ENCODE measurements at places on chromosomes 16 and 17. TPM values are rescaled to one million over a fixed set of nuclear protein-coding genes. Genes with fewer than 3 reads are reported as not detected.

GRCh38 chr17:59542960-59543635 lies 22.3 kb upstream of the DHX40 start:
- H3K36me3 ChIP-seq: peaks cover 2% of the 10 kb centered on the region
- H3K27me3 ChIP-seq: peaks cover 30% of the 10 kb centered on the region
- no peak overlapping the region for H3K4me3 ChIP-seq
- no peak overlapping the region for H3K27ac ChIP-seq
- peaks cover 4% of the 10 kb centered on the region for H3K4me1 ChIP-seq

DNA sequence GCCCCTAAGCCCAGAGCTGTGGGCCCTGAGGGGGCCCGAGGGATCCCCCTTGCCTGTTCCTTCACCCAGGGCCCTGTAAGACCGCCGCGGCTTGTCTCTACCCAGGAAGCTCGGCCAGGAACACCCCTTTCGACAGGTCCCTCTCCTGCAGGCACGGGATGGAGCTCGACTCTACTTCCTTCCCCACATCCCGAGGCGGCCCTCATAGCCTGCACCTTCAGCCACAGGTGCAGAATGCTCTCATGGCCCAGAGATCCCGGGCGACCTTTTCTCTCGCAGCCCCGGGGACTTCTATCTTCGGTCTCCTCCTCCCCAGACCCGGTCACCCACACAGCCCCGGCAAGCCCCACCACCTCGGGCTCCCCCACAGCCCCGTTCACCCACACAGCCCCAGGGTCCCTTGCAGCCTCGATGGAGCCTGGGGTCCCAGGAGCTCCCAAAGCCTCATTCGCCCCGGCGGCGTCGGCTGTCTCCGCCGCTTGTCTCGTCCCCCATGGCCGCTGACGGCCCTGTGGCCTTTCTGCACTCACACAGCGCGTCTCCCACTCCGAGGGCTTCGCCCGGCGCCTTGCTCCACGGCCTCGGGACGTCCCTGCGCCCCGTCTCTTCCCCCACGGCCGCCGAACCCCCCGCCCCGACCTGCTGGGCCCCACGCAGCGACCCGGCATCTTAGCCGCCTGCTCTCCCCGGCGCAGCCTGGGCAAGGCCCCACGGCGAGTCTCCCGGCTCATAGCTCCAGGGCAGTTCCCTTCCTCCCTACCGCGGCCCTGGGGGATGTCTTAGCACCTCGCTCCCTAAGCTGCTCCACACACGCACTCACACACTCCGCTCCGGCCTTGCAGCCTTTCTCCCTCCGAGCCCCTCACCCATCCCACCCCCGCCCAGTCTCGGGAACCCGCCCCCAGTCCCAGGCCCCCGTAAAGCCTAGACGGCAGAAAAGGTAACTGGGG lies 650 bp downstream of the KIAA0753 start:
- H3K4me1 ChIP-seq: peaks cover 35% of the 10 kb centered on the region
- DNase-seq: no peak
- H3K36me3 ChIP-seq: peaks cover 4% of the 10 kb centered on the region
- peak overlapping the region; percentile 82 for H3K4me3 ChIP-seq

DNA sequence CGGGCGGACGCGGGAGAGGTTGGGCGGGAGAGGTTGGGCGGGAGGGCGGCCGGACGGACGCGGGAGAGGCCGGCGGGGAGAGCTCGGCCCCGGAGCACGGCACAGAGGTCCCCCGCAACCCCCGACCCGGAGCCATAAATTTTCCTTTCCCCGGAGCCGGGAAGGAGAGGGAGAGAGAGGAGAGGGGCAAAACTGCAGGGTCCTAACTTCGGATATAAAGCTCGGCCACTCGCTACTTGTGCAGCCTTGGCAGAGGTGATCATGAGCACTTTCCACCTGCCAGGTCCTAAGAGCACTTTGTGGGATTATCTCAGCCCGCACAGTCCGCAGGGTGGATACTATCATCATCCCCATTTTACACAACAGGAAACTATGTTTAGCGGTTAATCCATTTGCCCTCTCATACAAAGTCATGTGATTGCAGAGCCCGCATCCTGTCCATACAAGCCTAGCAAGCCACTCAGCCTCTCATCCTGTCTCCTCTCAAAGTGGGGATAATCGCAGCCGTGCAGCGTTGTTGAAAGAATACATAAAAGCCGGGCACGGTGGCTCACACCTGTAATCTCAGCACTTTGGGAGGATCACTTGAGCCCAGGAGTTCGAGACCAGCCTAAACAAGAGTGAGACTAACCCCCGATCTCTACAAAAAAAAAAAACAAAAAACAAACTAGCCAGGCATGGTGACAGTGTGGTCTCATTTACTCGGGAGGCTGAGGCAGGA lies 780 bp upstream of the DCAKD start:
- H3K27me3 ChIP-seq: no peaks in the 10 kb centered on the region
- H3K4me1 ChIP-seq: peaks cover 22% of the 10 kb centered on the region
- peak overlapping the region; percentile 64 for H3K4me3 ChIP-seq
- peak; percentile 52 for DNase-seq
- H3K27ac ChIP-seq: peak overlapping the region; percentile 78
- no peaks in the 10 kb centered on the region for H3K36me3 ChIP-seq

DNA sequence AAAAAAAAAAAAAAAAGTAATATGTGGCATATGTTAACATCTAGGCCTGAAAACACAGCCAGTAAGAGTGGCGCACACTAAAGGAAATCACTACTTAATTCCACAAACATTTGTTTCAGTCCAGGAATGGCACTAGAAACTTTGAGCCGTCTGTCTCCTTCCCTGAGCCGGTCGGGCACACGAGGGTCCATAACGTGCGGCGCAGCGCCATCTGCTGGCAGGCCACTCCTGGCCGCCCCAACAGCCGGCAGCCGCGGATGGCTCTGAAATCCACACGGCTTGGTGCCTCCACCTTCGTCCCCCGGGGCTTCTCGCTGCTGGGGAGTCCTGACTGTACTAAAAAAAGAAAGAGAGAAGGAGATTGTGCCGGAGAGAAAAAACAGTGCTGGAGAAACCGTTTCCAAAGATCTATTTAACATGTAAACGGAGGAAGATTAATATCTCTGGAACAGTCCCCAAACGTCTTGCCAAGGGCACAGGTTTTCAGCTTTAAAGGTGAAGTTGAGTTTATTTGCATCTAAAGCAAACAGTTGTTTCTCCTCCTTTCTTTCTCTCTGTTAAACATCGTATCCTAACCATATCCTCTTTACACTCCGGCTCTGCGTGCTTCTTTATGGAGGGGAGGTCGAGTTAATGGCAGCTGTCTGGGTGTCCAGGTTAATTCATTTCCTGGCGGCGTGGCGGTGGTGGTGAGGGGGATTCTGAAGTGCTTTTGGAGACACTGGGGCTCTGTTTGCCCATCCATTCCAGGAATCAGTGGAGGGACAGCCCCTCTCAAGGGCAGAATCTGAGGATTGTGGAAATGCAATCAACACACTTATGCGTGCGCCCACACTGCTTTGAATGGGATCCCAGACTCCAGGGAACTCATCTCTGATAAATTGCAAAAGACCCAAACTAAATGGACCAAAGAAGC lies 611.3 kb upstream of the SALL1 start:
- H3K27me3 ChIP-seq: peaks cover 60% of the 10 kb centered on the region
- H3K27ac ChIP-seq: no peak overlapping the region
- H3K36me3 ChIP-seq: no peaks in the 10 kb centered on the region
- DNase-seq: peak; percentile 90
- H3K4me1 ChIP-seq: peaks cover 8% of the 10 kb centered on the region

The RCVRN gene
- not detected for total RNA-seq

- no peaks in the 10 kb centered on the region for H3K36me3 ChIP-seq
- H3K27ac ChIP-seq: no peak overlapping the region
- no peak for DNase-seq
- H3K4me3 ChIP-seq: no peak overlapping the region
These were observed 13.5 kb upstream of the FOXN1 start for GRCh38 chr17:28492352-28493310.

GRCh38 chr17:14125518-14126137 lies 56.3 kb downstream of the COX10 start:
- H3K36me3 ChIP-seq: no peaks in the 10 kb centered on the region
- peaks cover 3% of the 10 kb centered on the region for H3K4me1 ChIP-seq
- no peaks in the 10 kb centered on the region for H3K27me3 ChIP-seq

DNA sequence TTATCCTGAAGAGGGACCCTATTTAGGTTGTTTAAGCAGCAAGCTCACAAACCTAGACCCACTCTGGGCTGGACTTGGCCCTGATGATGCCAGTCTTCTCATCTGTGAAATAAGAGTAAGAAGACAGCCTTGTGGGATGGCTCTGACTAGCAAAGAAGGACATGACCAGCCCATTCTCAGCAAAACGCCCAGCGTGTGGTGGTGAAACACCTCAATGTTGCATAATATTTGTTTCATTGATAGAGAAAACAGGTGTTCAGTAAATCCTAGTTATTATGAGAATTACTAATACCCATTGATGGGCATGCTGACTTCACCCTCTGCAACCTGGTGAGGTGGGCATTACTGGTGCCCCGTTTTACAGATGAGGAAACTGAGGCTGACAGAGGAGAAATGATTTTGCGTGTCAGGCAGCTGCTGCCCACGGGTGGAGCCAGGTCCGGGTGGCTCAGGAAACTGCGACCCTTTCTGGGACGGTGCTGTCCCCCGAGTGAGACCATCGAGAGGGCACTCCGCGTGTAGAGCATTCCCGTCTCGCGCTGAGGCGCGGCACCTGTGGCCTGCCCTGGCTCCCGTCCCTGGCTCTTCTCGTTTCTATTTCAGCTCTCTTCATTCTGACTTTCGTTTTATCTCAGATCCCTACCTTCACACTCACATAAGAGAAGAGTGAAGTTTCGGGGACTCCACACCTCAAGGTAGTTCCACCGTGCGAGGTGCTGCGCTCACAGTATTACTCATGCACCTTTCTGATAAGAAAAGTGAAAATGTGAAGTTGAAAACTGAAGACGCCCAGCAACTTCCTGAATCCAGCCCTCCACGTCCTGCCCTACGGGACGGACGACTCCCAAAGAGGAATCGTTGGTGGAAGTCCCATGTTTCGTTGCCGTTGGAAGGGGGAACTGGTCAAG lies 48.5 kb downstream of the IRF8 start:
- no peaks in the 10 kb centered on the region for H3K4me1 ChIP-seq
- H3K36me3 ChIP-seq: no peaks in the 10 kb centered on the region
- H3K27ac ChIP-seq: no peak overlapping the region
- peaks cover 75% of the 10 kb centered on the region for H3K27me3 ChIP-seq
- no peak overlapping the region for H3K4me3 ChIP-seq

DNA sequence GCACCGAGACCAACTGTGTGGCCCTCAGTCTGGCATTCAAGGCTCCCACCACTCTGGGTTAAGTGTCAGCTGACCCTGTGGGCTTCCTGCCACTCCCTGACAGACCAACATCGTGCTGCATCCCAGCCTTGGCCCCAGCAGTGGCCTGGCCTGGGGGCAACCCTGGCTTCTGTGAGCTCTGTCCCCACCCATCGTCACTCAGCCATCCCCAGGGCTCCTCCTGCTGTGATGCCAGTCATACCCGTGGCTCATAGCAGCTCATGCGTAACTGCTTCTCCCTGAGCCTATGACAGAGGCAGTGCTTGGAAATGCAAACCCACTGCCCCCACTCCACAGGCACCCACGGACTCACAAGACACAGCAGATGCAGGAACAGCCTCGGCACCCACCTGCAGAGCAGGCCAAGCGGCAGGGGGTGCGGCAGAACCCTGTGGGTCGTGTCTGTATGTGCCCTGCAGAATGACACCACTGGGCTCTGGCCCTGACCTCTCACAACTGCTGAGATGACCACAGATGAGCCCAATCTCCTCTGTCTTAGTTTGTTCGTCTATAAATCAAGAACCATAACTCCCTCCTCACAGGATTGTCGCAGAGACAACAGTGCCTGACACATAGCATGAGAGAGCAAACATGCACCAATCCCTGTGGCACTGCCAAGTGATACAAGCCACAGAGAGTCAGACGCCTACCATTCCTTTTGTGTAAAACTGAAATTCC lies 26.6 kb downstream of the PIEZO1 start:
- H3K36me3 ChIP-seq: peaks cover 2% of the 10 kb centered on the region
- no peak overlapping the region for H3K27ac ChIP-seq

DNA sequence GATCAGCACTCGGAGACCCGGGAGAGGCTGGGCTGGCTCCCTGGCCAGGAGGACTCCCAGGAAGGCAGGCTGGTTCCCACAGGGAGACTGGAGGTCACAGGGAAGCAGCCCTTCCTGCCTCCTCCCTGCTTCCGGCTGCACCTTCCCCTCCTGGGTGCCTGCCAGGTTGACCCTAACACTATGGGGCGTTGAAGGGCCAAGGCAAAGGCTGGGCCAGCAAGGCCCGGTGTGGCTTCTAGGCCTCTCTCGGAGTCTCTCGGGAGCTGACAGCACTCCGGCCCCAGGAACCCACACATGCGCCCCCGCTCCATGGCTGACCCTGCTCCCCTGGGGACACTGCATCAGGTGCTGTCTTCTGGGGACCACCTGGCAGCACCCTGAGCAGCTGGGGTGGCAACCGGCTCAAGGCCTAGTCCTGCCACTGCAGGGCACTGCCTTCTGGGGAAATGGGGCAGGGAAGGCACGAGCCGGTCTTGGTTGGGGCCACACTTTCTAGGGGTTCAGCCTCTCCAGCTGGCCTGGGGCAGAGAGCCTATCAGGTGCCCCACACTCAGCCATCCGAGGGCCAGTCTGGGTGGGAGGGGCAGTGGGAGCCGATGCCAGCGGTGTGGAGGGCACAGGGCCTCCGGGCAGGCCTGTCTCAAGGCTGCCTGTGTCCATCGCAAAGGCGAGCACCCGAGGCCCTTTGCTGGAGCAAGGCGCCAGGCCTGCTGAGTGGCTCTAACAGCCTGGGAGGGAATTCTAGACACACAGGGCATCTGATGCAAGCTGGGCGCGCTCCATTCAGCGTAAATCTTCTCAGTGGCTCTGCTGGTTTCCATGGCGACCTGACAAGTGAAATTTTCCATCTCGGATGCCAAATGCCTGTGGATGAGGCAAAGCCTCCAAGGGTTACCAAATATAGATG lies 5.6 kb upstream of the MTSS2 start:
- peak; percentile 90 for DNase-seq
- no peaks in the 10 kb centered on the region for H3K27me3 ChIP-seq
- no peaks in the 10 kb centered on the region for H3K36me3 ChIP-seq
- H3K4me3 ChIP-seq: peak overlapping the region; percentile 22

DNA sequence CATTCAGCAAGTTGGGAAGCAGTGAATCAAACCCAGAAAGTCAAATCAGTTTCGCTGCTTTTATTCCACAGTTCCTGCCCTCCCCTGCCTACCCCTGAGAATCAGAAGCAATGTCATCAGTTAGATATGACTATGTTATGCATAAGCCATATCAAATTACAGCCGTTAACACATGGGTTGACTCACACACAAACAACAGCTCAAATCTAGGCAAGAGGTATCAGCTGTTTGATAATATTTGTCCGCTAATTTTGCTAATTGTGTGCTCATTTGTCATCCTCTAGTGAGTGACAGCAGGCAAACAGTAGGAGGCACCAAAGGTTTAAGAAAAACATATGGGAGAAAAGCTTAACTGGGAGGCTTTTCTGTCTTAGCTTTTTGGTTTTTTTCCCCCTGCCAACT lies 327.4 kb upstream of the CCL2 start:
- no peak for DNase-seq
- H3K36me3 ChIP-seq: no peaks in the 10 kb centered on the region
- H3K4me3 ChIP-seq: no peak overlapping the region
- no peak overlapping the region for H3K27ac ChIP-seq

All from chondrocyte (in vitro differentiated cells).